ENCODE measurements at places on chromosomes 12 and 14.

DNA sequence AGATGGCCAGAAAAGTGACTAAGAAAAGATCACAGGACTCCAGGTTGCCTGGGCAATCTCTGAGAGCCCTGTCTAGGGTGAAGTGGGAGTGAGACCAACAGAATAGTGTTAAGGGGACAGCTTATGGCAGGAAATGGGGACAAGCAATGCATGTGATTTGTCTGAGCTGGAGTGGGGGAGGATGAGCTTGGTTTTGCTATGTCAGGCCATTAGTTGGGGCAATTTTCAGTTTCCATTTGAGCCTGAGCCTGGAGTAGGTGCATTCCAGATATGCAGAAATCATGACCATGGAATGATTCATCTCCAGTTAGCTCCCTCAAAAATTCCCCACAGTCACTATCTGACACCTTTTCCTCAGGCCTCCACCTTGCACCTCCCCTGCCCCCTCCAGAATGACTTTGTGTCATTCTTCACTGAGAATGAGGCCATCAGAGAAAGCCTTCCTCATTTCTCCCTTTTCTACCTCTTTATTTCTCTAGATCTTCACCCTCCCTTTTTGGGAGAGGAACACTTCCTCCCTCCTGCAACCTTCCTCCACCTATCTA is 150.9 kb upstream of the PLEKHG7 start:
- DNase-seq: no peak

DNA sequence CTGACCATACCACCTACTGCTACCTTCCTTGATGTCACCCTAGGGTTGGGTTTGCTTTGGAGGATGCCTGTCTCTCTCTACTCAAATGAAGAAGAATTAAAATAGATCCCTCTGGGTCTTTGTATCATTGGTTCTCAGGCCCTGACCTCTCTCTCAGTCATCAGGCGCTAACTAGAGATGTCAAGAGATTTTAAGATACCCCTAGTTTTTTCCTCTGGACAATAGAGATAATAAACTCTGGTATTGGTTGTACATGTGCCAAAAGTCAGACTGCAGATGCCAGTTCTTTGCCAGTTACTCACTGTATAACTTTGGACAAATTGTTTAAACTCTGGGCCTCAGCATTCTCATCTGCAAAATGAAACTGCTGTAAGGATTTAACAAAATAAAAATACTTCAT is 31.5 kb downstream of the ITPR2 start:
- DNase-seq: no peak

DNA sequence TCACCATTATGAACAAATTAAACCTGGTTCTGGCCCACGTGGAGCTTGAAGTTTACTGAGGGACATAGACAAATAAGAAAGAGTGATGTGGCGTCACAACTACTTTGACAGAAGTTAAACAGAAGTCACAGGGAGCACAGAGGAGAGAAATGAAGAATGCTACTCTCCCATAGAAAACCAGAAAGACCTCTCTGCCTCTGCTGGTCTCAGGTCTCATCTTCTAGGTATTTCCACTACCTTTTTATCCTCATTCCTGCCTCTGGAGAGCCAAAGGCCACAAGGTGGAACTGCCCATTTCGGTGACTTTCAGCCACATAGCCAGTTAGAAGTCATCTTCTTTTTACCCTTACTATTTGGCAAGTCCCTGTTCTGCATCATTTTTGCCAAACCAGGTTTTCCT is 170.5 kb downstream of the CAND1 start:
- no peak for DNase-seq

DNA sequence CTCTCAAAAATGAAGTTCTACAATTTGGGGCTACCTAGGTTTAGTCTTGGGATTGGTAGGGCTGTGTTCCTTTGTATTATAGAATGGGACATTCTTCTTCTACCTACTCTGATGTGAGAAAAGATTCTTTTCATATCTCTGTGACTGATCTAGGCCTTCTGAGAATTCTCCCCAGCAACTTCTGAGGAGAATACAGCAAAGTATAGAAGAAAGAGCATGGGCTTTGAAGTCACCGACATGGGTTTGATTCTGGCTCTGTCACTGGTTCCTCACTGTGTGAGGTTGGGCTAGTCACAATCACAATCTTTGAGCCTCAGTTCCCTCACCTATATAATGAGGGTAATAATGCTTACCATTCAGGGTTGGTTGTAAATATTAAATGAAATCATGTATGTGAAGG is 5.0 kb downstream of the ATN1 start:
- DNase-seq: no peak

DNA sequence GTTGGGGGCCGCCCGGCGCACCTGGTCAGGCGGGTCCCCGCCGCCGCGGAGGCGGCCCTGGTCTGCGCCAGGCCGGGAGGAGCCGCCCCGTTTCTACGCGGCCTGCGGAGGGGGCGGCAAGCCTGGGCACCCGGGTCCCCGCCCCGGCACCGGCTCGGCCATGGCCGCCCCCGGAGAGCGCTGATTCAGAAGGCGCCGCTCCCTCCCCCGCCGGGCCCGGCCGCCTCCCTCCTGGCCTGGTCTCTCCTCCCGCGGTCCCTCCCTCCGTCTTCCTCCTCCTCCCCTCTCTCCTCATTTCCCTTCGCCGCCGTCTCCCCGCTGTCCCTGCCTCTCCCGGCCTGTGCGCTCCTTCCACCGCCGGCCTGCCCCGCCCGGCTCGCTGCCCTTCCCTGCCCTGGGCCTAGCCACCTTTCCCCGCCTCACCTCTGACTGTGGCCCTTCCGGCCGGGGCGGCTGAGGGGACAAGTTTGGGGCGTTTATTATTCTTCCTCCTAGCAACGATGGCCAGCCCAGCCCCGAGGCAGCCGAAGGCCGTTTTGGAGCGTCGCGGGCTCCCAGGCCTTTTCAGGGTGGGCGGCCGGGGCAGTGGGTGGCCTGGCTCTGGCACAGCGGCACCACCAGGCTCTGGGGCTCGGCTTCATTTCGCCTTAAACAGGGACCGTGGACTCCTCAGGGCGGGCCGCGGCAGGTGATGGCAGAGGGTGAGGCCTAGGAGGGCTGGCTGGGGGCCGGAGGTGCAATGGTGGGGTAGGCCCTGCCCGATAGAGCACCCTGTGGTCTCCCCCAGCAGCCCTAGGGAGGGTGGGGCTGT is 768 bp downstream of the CEP170B start:
- peak; percentile 47 for DNase-seq

- DNase-seq: no peak
Observed at GRCh38 chr14:34018125-34018524, 67.3 kb upstream of the EGLN3 start.

DNA sequence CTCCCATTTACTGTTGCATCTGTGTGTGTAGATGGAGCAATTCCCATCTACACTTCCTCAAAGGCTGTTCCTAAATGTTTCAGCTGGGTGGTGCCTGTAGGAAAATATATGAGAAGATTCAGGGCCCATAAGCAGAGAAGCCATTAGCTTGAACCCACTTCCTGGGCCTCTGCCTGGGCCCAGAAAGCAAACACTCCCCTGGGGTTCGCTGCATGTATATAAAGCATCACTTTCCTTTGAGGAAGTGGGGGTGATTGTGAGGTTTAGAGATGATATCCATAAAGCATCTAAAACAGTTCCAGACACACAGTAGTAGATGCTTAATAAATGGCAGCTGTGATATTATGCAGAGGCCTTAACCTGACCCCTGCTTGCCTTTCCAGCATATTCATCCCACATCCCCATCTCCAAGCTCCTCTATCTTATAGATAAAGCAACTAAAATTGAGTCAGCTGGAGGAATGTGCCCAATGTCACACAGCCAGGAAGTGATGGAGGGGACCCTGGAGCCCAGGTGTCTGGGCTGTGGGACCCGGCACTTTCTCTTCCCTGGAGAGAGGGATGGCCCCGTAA is 280.0 kb upstream of the CRY1 start:
- peak; percentile 42 for DNase-seq

GRCh38 chr14:92494512-92494911 is 19.1 kb upstream of the RIN3 start:
- no peak for DNase-seq

- no peak for DNase-seq
Observed at GRCh38 chr14:103449634-103450161, 64.5 kb downstream of the MARK3 start.

- DNase-seq: no peak
Observed at GRCh38 chr12:43009846-43010240, 420.3 kb upstream of the PRICKLE1 start.

DNA sequence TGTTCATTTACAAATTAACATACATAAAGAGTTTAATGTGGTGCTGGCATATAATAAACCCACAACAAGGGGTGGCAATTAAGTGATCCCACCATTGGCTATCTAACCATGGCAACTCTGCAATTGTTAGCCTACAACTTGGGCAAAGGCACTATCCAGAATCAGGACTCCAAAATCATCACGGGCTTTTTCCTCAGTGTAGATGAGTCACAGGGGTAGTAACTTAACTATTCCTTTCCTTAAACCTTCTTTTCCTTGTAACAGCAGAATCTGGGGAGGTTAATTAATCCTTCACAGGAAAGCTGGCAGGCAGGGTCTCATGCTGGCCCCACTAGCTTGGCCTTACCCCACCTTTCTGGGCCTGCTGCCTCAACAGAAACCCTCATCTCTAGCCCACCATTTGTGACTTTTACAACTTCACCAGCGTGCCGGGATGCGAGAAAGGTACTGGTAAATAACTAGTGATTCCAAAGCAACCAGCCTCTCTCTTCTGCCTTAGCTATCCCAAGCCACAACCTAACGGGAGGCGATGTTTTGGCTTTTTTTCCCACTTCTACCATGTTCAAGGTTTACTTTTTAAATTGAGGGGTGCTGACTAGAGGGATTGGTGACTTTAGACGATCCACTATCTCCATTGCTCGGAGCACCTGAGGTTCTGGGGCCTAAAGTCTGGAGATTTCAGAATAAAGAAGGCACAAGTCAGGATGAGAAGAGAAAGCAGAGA is 744 bp downstream of the ATP5MC2 start:
- no peak for DNase-seq

GRCh38 chr14:79658221-79658620 is 553.1 kb downstream of the DIO2 start:
- no peak for DNase-seq

DNA sequence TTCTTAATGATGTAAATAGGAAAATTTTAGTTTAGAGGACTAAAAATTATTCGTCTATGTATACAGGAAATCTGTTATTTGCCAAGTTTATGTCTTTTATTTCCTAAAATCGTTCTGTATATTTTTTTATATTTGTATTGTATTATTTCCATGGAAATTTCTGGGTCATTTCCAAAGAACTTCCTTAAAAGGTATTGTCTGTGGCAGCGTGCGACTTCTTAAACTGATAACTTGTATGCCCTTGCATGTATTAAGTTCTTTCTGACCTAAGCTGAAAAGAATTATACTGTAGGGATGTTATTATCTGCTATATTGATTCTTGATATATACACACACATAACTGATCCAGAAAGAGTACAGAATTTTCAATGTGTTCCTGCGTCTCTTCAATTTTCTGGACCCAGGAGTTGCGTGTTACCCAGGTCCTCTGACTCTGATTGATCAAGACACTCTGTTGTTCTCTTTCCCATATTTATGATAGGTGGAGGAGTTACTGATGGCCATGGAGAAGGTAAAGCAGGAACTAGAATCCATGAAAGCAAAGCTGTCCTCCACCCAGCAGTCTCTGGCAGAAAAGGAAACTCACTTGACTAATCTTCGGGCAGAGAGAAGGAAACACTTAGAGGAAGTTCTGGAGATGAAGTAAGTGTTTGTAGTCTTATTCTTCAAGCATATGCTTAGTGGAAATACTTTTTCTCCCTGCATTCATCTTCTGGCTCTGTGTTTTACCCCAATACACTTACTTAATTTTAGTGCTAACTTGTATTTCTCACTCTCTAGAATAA is 298.5 kb downstream of the ERC1 start:
- DNase-seq: no peak

DNA sequence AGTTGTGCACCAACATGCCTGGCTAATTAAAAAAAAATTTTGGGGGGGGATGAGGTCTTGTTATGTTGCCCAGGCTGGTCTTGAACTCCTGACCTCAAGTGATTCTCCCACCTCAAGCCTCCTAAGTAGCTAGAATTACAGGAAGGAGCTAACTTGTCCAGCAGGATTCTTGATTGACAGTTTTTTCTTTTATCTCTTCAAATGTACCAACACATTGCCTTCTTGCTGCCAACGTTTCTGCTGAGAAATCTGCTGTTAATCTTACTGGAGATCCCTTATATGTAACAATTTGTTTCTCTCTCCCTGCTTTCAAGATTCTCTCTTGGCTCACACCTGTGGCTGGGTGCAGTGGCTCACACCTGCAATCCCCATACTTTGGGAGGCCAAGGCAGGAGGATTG is 22.4 kb upstream of the MARK3 start:
- DNase-seq: no peak

DNA sequence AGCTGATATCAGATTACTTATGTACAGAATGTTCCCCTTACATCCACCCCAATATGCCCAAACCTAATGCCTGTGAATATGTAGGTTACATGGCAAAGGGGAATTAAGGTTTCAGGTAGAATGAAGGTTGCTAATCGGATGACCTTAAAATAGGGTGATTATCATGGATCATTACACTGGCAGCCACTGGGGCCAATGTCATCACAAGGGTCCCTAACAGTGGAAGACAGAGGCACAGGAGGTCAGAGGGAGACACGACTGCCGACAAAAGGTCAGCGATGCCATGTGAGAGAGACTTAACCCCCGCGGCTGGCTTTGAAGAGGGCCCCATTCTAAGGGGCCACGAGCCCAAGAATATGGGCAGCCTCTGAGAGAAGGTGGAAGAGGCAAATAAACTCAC is 106.8 kb upstream of the EVL start:
- no peak for DNase-seq

- DNase-seq: no peak
Observed at GRCh38 chr14:94472842-94473241, 3.2 kb downstream of the SERPINA9 start.

DNA sequence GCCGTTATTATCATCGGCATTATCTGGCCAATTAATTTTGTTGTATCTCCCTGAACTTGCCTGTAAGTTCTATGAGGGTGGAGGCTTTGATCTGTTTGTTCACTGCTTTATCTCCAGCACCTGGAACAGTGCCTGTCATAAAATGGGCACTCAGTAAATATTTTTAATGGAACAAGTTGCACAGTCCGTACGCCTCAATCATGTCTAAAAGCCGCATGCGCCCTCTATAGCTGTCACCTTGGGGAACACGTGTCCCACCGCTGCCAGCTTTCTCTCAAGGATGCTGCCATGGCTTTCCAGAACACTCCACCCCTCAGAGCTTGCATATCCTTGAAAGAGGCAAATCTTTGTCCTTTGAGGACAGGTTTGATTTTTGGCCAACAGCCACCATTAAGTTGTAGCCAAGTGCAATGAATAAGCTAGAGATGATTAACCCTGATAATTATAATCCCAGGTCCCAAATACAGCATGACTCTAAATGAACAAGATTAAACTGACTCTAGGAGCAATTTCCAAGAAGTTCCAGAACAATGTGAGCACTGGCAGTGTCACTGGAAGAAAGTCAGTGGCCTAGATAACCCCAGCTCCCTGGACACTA is 55.1 kb downstream of the ERH start:
- no peak for DNase-seq

- DNase-seq: no peak
Observed at GRCh38 chr12:100229036-100229635, 28.5 kb downstream of the ACTR6 start.

DNA sequence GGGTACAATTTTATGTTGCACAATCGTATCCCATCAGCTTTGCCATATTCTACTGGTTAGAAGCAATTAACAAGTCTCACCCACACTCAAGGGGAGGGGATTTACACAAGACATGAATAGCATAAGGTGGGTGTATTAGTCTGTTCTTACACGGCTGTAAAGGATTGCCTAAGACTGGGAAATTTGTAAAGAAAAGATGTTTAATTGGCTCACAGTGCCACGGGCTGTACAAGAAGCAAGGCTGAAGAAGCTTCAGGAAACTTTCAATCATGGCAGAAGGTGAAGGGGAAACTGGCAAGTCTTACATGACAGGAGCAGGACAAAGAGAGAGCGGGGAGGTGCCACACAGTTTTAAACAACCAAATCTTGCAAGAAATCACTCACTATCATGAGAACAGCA is 231.8 kb upstream of the AMIGO2 start:
- DNase-seq: no peak
